ENCODE measurements at places on chromosomes 7 and 10.
A peak's percentile ranks its signal among the peaks of the same experiment; 100 is the strongest.

DNA sequence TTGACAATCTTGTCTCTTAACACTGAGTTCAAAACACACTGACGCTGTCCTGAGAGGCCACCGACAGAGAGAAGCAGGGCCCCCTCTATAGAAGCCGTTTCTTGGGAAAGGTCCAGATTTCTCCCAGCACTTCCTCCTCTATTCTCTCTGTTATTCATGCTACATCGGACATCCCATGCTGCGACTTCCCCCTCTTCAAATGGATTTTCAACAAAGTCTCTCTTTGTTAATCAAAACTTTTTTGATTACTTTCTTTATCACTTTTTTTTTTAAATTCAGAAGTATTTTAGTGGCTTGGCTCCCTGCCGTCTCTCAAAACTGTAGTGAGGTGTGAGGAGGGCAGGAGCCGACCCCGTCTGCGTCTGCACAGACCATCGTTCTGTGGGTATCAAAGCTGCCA is 298.9 kb upstream of the PITRM1 start:
- no peak for DNase-seq

- no peak for DNase-seq
These were observed 145.9 kb downstream of the PHTF2 start for GRCh38 chr7:77944183-77945182.

DNA sequence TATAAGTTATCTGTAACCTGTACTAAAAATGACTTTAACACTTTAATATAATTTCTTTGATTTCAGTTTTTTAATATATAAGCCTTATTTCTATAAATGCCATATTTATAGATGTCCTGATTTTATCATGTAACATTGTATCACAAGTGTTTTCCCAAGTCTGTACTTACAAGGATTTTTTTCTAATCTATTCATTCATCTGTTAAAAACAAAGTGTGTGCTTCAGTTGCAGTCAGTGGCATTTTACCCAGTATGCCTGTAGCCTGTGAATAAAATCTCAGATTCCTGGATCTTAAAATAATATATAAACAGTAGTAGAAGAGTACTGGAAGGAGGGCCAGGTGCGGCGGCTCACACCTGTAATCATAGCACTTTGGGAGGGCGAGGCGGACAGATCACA is 17.4 kb downstream of the PRKRIP1 start:
- no peak for DNase-seq

DNA sequence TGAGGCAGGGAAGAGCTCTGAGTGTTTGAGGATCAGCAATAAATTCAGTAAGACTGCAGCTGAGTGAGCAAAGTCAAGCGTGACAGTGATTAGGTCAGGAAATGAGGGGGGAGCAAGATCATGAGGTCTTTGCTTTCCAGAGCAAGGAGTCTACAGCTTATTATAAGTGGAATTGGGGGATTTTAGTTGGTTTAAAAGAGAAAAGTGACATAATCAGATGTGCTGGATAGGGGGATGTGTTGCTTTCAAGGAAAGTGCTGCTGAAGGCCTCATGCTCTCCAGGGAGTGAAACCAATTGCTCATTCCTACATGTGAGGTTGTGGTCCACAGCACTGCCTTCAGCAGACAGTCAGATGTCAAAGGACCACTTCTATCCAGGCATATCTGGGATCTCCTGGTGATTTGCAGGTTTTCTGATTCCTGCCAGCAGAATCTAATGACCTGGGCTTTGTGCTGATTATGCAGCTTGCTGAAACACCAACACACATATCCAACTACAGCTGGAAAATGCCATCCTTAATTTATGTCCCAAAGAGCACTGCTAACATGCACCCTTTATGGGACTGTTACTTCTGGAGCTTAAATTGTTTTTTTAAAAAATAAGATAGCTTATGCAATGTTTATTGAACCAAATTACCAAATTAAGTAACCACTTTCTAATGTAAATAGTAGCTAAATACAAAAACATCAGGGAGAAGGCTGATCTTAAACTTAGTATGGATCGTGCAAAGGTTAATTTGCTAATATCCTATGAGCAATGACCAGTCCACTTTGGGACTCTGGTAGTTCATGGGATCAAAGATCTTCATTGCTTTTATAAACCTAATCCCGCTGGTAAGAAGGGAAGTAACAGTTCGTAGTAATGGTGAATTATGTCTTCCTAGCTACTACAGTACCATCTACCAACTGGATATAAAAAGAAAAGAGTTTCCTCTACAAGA is 607.6 kb downstream of the KCNMA1 start:
- no peak for DNase-seq

DNA sequence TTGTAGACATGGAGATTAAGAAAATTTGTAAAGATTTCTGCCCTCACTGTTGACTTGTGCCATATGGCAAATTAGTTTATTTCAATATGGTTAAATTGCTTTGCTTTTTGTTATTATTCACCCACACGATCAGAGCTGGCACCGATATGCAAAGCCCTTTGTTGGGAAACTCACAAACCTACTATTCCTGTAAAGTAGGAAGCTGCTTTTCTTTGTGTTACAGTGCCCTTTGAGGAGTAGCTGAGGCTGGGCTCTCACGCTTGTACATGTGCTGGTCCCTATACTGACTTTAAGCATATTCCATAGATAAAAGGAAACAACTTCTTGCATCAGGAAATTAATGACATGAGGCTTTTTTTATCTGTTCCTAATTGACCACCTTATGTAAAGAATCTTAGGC is 17.6 kb upstream of the AOAH start:
- no peak for DNase-seq

- DNase-seq, result no peak
These were observed 58.8 kb upstream of the LANCL2 start for GRCh38 chr7:55306331-55306730.

DNA sequence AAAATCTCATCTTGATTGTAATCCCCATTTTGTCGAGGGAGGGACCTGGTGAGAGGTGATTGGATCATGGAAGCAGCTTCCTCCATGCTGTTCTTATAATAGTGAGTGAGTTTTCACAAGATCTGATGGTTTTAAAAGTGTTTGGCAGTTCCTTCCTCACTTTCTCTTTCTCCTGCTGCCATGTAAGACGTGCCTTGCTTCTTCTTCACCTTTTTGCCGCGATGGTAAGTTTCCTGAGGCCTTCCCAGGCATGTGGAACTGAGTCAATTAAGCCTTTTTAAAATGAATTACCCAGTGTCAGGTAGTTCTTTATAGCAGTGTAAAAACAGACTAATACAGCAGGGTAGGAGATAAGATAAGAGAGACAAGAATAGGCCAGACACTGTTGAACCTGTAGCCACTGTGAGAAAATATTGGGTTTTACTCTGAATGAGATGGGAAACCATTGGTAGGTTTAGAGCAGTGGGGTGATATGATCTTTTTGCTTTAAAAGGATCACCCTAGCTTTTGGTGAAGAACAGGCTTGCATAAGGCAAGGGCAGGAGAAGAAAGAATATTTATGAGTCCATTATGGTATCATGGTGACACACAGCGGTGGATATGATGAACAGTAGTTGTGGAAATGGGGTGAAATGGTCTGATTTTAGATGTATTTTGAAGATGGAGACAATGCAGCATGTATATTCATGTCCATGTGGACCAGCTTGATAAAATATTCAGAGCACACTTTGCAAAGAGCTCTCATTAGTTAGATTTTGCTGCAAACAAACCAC is 11.5 kb downstream of the OR6B1 start:
- DNase-seq, result no peak

- no peak for DNase-seq
These were observed 3.7 kb downstream of the SUFU start for GRCh38 chr10:102507521-102507920.

- no peak for DNase-seq
These were observed 80.9 kb downstream of the CACNB2 start for GRCh38 chr10:18221123-18221522.

DNA sequence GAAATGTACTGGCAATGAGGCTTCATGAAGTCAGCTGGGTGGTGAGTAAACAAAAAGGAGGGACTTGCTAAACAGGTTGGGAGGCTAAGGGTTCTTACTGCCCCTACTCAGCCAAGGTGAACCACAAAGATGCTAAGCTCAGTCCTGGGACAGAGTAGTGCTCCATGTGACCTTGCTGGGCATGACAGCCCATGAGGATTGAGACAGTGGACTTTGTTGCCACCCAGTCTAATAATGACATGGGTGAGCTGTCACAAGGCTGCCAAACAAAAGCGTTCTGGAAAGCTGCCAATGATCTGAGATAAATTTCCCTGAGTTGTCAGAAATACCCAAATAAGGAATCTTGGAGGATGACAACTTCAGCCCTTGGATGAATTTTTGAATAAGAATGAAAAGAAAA is 75.2 kb downstream of the CLEC2L start:
- peak; percentile 62 for DNase-seq

DNA sequence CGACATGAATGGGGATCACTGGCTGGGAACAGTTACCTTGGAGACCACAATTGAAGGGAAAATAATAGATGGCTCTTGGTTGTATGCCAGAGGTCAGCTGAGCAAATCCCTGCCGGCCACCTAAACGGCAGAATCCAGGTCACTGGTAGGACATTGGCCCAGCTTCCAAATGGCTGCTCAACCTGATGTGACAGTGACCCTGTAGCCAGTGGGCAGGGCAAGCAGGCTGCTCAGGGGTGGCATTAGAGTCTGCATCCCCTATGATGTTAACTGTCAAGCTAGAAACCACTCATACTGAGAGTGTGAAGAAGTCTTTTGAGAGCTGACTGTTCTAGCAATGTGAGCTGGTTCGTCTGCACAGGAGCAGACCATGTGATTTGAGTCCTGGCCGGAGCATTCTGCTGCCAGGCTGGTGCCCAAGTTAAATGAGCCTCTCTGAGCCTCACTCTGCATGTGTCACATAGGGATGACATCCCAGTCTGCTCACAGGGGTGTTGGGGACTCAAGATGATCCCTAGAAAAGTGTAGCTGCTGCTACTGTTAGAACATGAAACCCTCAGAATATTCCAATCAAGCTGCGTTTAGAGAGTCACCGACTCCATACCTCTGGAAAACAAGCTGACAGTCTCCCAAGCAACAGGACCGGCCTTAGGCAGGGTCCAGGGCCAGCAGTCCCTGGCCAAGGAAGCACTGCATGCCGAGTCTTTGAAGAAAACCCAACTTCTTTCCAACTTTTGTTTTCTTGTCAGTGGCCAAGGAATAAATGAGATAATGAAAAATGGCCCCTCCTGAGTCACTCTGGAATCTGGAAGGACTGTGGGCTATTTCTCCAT is 69.7 kb downstream of the VWA2 start:
- DNase-seq, result no peak

GRCh38 chr7:81297317-81297716 is 378.5 kb upstream of the SEMA3C start:
- no peak for DNase-seq

GRCh38 chr7:30348083-30348560 is 63.7 kb downstream of the ZNRF2 start:
- no peak for DNase-seq

- DNase-seq, result no peak
These were observed 82.1 kb downstream of the PON1 start for GRCh38 chr7:95242266-95242665.

DNA sequence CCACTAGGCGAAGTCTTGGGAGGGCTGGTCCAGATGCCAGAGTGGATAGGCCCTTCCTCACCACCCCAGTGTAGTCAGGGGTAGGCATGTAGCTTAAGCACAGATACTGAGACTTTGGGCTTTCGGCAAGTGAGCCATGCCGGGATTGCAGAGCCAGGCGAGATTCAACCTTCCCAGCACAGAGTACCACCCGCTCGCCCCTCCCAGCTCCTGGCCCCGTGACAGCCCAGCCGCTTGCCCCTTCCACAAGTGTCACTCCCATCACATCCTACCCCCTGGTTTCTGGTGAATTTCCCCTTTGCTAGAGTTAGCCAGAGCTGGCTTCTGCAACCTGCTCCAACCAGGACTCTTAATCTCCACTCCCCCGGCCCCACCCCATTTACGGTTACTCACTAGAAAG is 56.9 kb downstream of the ARHGAP22 start:
- no peak for DNase-seq

DNA sequence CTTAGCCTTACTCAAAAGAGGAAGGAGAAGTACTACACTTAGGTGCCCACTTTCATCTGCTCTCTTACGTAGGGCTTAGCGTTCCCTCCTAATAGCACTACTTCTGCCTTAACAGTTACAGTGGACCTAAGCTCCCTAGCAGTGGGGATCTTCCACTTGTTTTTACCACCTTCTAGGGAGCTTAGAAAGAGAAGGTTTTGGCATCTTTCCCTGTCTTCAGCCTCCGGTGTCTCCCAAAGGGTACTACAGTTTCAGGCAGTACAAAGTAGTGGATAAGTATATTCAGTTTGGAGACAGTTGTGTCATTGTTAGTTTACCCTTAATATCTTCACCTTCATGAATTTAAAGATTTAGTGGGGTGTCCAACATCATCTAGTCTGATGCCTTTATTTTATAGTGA is 14.6 kb downstream of the CHRM2 start:
- no peak for DNase-seq

DNA sequence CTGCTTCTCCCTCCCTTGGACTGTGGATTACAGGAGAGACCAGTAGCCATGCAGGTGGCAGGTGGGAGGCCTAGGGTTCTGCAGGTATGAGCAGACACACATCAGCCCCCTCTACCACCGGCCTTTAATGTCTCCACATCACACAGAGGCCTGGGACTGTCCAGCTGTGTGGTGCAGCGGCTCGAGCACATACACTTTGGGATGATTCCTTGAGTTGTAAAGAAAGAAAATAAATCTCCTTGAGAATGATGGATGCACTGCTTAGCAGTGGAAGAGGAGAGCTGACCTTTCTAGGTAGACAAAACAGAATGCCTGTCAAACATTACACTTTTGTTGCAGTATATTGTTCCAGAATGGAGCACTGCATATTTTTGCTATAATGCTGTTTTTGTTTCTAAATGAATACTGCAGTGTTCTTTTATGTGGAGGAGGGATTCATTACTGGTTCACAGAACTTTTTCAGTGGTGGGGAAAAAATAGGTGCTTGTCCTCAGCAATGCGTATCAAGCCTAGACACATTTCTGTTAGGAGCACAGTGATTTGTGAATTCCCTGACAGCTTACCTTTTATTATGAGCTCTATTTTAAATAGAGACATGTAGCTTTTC is 66.0 kb downstream of the PTPRE start:
- no peak for DNase-seq

DNA sequence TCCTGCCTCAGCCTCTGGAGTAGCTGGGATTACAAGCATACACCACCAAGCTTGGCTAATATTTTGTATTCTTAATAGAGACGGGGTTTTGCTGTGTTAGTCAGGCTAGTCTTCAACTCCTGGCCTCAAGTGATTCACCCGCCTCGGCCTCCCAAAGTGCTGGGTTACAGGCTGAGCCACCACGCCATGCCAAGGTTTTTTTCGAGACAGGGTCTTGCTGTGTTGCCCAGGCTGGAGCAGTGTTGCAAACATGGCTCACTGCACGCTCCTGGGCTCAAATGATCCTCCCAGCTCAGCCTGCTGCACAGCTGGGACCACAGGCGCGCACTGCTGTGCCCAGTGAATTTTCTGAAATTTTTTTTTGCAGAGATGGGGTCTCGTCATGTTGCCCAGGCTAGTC is 3.3 kb upstream of the SEC31B start:
- DNase-seq, result no peak
